ENCODE measurements at places on chromosomes 13 and 19.

- DNase-seq = no peak
Measured at GRCh38 chr13:99018418-99019180, 40.7 kb upstream of the DOCK9 start.

- peak; percentile 80 for DNase-seq
Measured at GRCh38 chr19:34217952-34218817, 36.2 kb upstream of the GARRE1 start.

DNA sequence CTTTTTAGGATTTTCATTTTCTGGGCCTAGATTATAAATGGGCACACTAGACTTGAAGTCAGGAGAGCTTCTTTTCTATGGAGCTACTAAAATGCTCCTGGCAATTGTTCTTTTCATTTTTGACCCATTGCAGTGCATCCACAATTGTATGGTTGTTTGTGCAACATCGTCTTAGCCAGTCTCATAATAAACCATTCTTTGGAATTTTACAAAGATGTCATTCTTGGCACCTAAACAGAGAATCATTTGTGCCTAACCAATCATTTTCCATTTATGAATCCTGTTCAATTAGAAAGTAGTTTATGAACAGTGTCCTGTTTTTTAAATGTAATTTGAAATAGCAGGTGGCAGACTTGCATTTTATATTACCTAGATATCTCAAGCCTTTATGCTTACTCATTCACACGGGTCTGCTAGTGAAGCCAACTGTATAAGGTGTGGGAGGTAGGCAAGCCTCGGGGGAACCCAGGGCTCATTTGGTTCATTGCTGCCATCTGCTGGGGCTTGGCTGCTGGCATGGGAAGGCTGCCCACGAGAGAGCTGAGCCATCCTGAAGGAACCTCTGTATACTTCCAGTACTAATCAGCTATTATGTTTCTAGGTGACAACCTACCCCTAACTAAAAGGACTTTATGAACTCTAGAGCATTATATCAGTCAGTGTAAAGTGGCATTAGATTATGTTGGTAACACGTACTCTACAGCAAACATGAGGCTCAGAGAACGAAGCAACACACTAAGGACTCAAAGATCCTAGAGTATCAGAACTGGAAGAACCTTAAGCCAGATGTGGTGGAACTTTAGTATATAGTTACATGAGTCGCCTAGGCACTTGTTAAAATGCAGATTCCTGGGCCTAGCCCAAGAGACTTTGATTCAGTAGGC is 60.0 kb downstream of the TPT1 start:
- peak; percentile 70 for DNase-seq

GRCh38 chr19:53977429-53977990 is 13.9 kb upstream of the CACNG6 start:
- DNase-seq = no peak

GRCh38 chr13:103815619-103816018 is 749.4 kb upstream of the SLC10A2 start:
- no peak for DNase-seq

- no peak for DNase-seq
Measured at GRCh38 chr19:40264314-40265054, 20.7 kb downstream of the AKT2 start.

DNA sequence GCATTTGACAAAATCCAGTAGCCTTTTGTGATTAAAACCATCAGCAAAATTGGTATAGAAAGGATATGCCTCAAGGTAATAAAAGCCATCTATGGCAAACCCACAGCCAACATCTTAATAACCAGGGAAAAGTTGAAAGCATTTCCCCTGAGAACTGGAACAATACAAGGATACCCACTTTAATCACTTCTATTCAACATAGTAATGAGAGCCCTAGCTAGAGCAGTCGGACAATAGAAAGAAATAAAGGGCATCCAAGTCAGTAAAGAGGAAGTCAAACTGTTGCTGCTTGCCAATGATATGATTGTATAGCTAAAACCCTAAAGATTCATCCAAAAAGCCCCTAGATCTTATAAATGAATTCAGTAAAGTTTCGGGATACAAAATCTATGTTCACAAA is 1510.3 kb downstream of the PCDH9 start:
- DNase-seq = no peak

GRCh38 chr13:93922063-93922855 is 557.2 kb downstream of the DCT start:
- no peak for DNase-seq

DNA sequence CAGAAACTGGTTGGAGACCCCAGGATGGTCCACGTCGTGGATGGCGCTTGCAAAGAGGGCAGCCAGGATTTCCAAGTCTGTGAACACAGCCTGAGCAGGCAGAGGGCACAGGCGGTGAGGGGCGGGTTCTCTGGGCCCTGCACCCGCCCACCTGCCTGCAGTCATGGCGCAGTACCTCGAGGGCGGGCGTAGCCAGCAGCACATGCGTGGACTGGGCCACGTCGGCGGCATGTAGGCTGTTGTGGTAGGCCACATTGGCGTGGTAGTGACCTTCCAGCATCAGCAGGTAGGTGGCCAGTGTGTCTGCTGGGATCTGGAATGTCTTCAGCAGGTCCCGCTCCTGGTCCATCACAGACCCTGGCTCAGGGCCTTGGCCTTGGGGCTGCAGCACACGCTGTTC is 8.1 kb downstream of the PDE4C start:
- no peak for DNase-seq

DNA sequence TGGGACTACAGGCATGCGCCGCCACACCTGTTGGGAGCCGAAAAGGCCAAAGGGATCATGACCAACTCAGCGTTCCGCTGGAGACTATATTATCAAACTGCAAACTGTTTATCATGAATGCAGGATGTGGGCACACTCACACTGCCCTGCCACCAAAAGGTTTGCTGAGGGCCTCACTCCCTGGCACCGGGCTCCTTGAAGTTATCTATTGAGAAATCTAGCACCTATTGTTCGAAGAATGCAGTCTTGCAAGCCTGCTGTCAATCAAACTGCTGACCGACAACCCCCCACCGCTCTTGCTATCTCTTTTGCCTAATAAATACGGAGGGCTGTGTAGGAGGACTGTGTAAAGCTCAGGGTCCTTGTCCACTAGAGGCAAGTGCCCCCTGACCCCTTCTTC is 5.2 kb upstream of the ZNF836 start:
- DNase-seq = no peak

- DNase-seq = no peak
Measured at GRCh38 chr13:33403807-33404362, 118.3 kb upstream of the STARD13 start.

DNA sequence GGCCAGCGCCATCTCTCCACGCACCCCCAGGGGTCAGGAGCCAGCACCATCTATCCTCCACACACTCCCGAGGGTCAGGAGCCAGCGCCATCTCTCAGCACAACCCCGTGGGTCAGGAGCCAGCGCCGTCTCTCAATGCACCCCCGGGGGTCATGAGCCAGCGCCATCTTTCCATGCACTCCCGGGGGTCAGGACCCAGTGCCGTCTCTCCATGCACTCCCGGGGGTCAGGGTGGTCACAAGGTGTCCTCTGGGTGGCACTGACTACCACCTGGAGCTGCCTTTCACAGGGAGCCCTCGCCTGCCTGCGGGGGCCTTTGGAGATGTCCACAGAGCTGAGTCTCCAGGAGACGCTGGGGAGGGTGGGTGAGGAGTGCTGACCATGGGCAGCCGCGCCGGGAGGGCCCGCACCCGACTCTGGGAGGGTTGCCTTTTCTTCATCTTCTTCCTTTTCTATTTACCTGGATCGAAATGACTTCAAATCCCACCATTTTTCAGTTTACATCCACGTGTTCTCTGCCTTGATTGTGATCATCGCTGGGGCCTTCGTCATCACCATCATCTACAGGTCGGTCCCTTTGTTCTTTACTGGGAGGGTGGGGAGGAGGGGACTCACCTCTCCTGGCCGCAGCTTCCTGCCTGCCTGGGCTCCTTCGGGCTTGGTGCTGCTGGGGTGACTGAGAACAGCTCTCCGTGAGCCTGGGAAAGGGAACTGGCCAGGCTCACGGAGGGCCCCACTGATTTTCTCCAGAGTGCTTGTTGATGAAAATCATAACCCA is 19.1 kb downstream of the TEX29 start:
- DNase-seq = no peak

DNA sequence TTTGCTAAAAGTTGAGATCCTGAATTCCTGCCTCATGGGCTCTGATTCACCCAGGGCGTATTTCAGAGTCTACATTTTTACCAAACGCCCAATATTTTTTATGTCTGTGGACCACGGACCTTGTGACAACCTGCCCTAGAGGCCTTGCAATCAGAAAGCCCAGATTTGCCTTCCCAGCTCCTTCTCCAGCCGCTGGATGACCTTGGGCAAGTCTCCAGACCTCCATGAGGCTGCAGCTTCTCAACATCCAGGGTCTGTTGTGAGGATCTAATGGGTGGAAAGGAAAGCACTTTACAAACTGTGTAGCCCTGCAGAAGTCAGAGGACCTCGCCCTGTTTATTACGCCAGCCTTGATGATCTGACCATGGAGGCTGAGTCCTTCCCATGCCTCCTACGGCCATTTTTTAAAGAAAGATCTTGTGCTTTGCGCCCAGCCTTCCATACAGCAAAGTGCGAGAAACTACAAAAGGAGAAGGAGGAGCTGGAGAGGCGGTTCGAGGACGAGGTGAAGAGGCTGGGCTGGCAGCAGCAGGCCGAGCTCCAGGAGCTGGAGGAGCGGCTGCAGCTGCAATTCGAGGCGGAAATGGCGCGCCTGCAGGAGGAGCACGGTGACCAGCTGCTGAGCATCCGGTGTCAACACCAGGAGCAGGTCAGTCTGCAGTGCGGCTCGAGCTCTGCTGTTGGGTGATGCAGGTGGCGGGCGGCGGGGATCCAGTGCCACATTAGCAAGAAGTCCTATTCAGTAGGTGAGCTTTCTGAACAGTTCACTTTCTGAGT is 115.6 kb downstream of the SLC7A1 start:
- no peak for DNase-seq

GRCh38 chr13:36480726-36481427 is 48.6 kb downstream of the CCNA1 start:
- DNase-seq = no peak

GRCh38 chr19:44878120-44878865 is 12.8 kb upstream of the TOMM40 start:
- DNase-seq = no peak

GRCh38 chr19:4051175-4052101 is 15.3 kb downstream of the ZBTB7A start:
- DNase-seq = no peak

GRCh38 chr19:57992841-57993240 is 9.8 kb downstream of the ZNF606 start:
- DNase-seq = no peak

DNA sequence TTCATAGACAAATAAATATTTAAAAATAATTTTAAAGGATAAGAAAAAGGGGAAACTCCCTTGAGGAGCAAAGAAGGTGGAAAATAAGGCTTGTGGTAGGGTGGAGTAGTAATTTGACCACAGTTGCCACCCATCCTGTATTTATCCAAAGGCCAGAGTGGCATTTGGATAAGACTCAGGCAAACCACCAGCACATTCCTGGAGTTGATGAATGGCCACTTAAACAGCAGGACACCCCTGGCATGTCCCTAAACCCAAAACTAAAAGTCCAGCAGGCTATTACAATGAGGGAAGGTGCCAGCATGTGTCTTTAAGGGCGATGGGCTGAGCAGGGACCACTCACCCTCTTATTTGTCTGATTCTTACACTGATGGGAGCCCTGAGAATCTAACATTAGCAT is 9.8 kb upstream of the FRY start:
- no peak for DNase-seq

- peak; percentile 75 for DNase-seq
Measured at GRCh38 chr13:76425935-76426334, 460.3 kb downstream of the KCTD12 start.

DNA sequence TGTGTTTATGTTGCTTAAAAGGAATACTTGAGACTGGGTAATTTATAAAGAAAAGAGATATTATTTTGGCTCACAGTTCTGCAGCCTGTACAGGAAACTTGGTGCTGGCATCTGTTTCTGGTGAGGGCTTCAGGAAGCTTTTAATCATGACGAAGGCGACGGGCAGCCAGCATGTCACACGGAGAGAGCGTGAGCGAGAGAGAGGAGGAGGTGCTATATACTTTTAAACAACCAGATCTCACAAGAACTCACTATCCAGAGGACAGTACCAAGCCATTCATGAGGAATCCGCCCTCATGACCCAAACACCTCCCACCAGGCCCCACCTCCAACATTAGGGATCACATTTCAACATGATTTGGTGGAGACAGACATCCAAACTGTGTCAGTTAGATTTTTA is 163.4 kb upstream of the TSC22D1 start:
- DNase-seq = no peak

- DNase-seq = no peak
Measured at GRCh38 chr13:48491423-48492095, 41.3 kb downstream of the RCBTB2 start.

GRCh38 chr19:3129112-3129511 is 6.7 kb upstream of the GNA15 start:
- DNase-seq = peak; percentile 58

GRCh38 chr13:33466262-33466661 is 180.7 kb upstream of the STARD13 start:
- DNase-seq = no peak

DNA sequence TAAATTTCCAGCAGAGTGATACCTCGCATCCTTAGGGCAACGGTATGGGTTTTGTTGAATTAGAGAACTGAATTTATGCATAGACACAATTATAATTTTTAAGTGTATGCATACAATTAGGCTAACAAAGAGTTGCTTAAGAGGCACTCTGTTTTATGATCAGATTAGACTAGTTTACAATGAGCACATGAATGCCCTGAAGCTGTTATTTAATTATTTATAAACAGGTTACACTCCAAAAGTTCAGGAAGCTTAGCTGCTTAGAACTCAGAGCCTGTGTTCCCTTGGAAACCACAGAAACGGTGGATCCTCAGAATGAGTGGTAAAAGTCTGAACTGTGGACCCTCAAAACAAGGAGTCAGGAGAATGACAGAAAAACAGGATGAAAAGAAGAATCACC is 72.5 kb upstream of the FBXL3 start:
- no peak for DNase-seq

GRCh38 chr13:79604752-79605151 is 123.8 kb downstream of the NDFIP2 start:
- no peak for DNase-seq

DNA sequence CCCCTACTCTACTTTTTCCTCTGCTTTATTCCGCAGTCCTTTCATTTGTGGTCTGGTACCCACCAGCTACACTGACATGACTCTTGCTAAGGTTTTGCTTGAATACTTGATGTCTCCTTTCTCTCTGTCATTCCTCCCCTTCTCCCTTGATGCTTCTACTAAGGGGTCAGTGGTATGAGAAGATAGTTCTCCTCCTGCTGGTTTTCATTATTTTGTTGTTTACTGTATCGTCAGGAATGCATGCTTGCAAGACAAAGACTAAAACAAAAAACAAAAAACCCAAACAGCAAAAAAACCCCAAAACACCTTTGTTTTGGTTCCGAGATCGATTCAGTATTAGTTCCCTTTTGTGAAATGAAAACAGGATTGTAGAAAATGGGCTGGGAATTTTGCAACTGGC is 59.5 kb downstream of the PCCA start:
- DNase-seq = no peak

- no peak for DNase-seq
Measured at GRCh38 chr13:56102641-56103040, 1038.1 kb upstream of the PRR20A start.

GRCh38 chr19:45790942-45791341 is 1.7 kb downstream of the DMWD start:
- DNase-seq = no peak

All from NCI-H1694 treated with DMSO at 0.1 percent for 48 hours (cell line).